T-helper 2 cell treated with Interferon-gamma antibody and Interleukin-4, amounts not matched to agents 5 μg/mL and 100 μg/mL, for 36 hours (primary cell): ENCODE measurements at places on chromosomes 6 and 20.

DNA sequence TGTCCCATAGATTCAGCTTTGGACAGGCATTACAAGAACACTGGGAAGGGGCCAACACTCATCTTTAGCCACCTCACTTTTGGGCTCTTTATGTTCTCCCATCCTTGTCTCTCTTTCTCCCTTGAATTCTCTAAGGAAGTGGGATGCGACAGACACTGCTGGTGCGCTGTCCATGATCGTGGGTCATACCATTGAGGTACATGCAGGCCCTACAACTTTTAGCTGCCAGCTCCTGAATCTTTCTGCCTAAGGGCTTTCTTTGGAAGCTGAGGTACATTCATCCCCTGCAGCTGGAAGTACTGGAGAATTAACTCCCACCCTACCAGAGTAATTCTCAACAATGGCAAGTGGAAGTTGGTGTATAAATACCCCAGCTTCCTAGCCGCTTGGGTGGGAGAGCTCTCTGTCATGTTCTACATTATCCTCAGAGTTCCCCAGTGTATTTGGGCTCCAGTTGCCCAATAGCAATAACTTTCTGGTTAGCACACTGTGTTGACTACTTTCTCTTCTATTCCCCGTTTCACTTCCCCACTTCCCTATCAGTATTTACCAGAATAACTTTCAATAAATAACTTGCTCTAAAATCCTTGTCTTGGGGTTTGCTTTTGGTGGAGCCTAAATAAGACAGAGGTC lies 309.4 kb upstream of the RNF24 start:
- no peak for DNase-seq

DNA sequence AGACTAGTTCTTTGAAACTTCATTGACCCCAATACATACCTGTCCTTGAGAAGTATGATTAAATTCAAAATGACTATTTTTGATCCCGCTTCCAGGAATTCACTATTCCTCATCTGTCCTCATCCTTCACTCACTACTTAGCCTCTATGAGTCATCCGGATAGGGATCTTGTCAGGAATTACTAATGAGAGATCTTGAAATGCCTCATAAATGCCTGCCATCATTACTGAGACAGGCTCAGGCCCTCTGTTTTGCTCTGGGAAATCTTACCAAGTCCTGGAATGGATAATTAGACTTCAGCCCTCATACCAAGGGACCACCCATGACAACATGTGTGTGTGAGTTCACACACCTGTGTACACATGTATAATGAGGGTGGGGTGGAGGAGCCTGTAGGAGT lies 2.8 kb upstream of the CYP24A1 start:
- no peak for DNase-seq

DNA sequence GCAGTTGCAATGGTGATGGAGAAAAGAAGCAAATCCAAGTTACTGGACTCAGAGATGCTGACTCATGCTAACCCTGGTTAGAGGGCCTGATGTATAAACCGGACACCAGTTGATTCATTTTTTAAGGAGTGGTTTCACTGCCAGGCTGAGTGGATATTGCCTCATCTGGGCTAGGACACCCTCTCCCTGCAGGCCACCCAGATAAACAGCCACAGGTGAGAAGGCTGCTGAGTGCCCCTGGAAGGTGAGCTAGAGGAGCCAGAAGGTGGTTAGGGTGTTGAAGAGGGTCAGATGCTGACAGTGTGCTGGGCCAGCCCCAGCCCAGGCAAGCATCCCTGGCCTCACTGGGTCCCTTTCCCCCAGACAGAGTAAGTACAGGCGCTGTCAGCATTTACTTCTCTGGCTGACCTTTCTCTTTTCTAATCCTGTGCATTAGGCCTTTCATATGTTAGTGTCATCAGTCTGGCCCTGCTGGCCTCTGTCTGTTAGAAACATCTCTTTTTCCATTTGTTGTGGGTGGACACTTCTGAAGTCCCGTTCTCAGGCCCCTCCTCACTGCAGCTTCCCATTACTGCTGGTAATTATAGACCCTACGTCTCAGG lies 13.5 kb downstream of the EPB41L1 start:
- no peak for DNase-seq

- peak; percentile 13 for DNase-seq
These were observed 41.3 kb upstream of the DDR1 start for GRCh38 chr6:30842754-30843610.

DNA sequence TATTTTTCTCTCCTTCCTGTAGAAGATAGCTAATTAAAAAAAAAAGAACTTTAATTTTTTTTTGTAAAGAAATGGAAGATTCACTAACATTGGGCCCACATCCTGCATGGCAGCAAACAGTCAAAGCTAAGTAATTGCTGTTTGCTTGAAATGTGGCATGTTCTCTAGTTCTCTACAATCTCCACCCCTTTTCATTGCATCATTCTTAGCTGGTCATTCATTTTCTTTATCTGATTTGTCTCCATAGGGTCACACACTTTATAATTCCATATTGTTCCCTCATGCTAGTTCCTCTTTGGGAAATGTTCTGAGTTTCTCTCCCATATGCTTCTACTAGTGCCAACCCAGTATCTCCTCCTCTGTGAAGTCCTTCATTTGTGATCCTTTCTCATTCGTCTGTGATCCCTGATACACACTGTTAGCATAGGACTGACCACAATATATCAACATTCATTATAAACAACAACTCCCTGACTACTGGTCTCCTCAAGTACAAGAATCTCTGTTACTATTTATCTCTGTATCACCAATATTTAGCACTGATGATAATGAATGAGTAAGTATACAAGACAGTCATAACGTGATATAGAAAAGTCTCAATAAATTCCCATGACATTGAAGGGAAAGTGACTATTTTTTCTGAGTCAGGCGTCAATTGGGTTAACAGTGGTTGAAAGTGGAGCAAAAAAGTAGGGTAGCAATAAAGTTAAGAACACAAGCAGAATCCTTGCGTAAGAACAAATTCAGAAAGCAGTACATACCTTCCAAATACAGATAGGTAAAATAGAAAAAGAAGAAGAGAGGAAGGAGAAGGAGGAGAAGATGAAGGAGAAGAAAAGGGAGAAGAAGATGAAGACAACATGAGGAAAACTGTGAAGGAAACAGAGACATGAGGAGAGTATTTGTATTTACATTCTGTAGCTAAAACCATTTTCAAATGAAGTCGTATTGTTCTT lies 33.2 kb upstream of the MYB start:
- DNase-seq: no peak

DNA sequence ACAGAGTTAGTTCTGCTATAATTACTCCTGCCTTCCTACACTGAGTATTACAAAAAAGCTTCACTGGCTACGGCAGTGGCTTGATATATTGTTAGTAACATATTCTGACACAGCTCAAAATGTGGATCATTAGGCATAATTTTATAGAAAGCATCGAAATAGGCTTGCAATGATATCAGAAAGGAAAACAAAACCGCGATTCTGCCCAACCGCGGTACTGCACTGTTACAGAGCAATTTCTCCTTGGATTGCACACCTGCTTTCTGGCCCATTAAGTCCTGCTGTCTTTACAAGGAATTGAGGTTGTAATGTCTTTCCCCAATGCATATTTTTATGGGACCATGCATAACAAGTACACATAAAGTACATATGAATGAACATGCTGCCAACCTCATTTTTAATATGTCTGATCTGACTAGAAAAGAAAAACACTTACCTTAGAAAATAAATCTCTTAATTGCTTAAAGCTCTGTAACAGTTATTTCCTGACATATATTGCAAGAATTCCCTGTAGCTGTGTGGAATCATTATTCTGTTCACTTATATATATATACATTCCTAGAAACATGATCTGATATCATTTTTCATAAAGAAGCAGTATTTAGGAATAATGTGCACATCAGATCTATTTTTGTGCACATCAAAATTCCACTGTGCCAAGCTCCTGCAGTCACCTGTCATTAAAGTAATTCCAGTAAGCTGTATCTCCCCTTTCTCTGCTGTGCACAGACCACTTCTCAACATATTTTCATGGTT lies 763.9 kb downstream of the HACE1 start:
- DNase-seq: no peak
